ENCODE measurements at places on chromosomes 1 and 21.
A peak's percentile ranks its signal among the peaks of the same experiment; 100 is the strongest.

DNA sequence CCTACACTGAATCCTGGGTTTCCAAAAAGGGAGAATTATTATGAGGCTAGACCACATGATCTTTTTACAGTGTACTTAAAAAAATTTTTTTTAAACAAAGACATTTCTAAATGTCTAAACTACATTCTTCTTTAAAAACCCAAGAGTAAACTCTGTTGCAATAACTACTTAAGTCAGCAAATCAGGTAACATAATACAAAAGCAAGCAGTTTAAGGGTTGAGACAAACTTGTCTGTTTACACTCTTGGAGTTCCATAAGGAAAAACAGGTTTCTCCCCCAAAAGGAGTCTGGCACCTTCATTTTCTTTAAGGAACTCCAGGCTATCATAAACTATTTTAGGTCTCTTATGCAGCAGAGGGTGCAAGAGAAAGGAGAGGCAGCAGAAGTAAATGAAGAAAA, 12.5 kb upstream of the ANKRD45 start:
- DNase-seq = no peak

GRCh38 chr1:43836267-43836951, 97.2 kb upstream of the ARTN start:
- DNase-seq = no peak

- DNase-seq = no peak
Observed at GRCh38 chr1:29431138-29431537, 194.8 kb downstream of the PTPRU start.

DNA sequence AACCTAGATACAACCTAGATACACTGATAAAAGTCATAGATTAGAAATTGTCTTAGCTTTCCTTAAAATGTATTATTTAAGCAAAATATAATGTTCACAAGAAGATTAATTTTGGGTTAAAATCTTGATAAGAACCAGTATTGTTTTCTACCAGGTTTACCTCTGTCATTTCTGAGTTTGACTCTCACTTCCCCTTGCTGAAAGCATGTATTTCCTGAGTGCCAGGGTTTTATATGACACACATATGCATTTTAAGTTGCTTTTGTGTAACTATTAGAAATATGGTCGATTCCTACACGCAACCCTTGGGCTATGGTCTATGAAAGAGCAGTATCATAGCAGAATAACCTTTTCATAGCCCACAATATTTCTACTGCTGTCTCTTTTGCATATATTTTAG, 351.7 kb downstream of the ZP4 start:
- no peak for DNase-seq

- no peak for DNase-seq
Observed at GRCh38 chr1:167457936-167458584, 60.3 kb downstream of the CD247 start.

- no peak for DNase-seq
Observed at GRCh38 chr1:189212606-189213005, 1265.1 kb downstream of the BRINP3 start.

DNA sequence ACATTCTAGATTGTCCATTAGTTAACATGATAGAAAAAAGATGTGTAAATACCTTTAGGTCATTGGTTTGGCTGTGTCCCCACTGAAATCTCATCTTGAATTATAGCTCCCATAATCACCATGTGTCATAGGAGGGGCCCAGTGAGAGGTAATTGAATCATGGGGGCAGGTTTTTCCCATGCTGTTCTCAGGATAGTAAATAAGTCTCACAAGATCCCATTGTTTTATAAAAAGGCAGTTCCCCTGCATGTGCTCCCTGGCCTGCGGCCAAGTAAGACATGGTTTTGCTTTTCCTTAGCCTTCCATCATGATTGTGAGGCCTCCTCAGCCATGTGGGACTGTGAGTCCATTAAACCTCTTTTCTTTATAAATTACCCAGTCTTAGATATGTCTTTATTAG, 32.5 kb upstream of the SLC44A5 start:
- no peak for DNase-seq

DNA sequence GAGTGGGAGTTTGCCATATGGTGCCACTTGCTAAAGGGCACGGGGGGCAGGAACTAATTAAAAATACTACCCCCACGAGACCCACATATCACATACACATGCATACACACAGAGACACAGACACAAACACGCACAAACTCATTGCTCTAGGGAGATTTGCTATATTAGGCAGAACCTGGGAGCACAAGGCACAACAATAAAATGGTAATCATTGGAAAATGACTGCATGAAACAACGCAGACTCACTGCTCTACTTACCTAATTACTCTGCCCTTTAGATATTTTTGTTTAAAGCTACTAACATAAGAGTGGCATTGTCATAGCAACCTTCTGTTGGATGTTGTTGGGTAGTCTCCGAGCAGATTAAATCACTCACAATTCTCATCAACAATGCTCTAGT, 20.3 kb upstream of the RGS4 start:
- DNase-seq = no peak

DNA sequence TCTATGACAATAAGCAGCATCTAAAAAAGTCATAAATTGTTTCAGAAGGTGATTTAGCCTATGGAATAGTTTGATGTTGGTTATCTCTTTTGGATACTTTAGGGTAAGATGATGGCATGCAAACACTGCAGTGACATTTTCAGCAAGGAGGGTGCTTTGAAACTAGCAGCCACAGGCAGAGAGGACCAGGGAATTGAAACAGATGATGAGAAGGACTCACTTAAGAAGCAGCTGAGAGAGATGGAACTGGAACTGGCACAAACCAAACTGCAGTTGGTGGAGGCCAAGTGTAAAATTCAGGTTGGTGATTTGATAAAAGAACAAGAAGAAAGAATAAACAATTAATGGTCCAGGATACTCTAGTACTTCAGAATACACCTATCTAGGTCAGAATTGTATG, 11.2 kb upstream of the CACYBP start:
- DNase-seq = no peak

DNA sequence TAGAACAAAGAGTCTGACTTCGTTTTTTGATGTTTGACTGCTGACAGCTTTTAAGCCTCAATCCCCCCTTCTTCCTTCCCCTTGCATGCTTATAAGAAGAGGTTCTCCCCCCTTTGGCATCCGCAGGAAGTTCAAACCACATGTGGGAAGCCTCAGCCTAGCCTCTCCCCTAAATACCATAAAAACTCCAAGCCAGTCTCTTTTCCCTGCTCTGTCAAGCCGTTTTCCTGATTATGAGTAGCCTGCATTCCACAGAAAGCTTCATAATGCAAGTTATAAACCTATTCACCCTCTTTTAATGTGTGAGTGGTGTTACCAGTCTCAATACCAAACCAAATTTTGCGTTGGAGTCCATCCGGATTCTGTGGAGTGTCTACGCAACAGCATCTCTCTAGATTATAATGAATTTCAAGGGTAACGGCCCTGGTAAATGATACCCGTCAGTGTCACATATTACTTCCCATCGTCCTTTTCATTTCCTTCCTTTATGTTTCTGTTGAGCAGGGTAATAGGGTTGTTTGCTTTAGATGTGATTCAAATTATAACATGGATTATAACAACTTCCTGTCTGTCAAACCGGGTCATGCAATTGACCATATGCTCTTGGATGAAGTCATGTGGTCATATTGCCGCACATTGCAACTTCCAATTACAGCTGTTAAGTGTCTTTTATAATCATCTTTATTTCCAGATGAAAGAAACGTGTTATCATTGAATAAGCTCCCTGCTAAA, 717.5 kb downstream of the RWDD3 start:
- no peak for DNase-seq

- DNase-seq = no peak
Observed at GRCh38 chr1:20454004-20454403, 32.0 kb downstream of the CAMK2N1 start.

- DNase-seq = no peak
Observed at GRCh38 chr1:161726473-161727255, 5.3 kb downstream of the FCRLB start.

GRCh38 chr1:119115736-119116135, 24.7 kb downstream of the WARS2 start:
- DNase-seq = no peak

GRCh38 chr1:221032637-221033280, 153.5 kb downstream of the HLX start:
- DNase-seq = no peak

GRCh38 chr1:51693419-51694155, 76.7 kb downstream of the OSBPL9 start:
- no peak for DNase-seq

- no peak for DNase-seq
Observed at GRCh38 chr1:183572721-183573120, 17.5 kb downstream of the NCF2 start.

DNA sequence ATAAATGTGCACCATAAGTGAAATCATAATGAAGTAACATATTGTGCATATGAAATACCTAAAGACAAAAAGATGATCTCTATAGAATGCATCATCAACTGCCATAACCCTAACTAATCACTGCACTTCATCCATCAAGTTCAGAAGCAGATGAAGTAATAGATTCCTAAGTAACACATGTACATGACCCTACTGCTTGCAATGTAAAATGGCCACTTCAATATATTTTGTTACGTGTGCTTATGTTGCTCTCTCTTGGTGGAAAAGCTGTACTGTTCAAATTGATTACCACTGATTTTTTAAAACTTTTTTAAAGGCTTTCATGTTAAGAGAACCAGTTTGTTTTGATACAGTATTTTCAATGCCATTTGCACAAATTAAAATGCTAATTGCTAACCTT, 141.8 kb downstream of the TTLL7 start:
- peak; percentile 22 for DNase-seq

DNA sequence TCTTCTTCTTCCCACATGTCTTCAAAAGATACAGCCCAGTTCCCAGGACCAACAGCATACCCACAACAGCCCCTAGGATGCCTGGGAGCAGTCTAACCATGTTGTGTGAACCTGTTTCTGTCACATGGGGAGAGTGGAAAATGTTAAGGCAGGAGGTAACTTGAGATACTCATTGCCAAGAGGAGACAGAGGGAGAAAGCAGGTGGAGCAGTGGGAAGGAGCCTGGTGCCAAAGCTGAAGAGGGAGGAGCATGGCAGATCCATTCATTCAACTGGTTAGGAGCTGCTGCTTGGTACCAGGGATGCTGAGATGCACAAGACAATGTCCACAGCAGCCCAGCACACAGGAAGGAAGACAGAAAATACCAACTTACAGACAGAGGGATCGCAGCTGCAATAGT, 149.8 kb upstream of the ETV3 start:
- no peak for DNase-seq

DNA sequence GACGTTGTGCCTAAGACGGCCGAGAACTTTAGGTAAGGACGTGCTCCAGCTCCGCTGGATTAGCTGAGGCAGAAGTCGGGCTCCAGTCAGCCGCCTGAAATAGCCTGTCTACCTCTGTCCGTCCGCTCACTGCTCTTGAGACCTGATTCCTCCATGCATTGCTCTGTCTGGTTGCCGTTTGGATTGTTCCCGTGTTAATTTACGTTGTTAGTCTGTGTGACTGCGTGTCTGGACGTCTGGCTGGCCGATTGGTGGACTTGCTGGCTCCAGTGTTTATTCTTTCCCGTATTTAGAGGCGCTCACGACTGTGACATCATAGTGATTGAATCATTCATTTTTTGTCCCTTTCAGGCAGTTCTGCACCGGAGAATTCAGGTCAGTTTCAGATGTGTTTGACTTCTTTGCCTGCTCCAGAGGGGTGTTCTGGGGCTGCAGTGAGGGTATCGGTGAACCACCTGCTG, 684 bp downstream of the PPIH start:
- DNase-seq = no peak

DNA sequence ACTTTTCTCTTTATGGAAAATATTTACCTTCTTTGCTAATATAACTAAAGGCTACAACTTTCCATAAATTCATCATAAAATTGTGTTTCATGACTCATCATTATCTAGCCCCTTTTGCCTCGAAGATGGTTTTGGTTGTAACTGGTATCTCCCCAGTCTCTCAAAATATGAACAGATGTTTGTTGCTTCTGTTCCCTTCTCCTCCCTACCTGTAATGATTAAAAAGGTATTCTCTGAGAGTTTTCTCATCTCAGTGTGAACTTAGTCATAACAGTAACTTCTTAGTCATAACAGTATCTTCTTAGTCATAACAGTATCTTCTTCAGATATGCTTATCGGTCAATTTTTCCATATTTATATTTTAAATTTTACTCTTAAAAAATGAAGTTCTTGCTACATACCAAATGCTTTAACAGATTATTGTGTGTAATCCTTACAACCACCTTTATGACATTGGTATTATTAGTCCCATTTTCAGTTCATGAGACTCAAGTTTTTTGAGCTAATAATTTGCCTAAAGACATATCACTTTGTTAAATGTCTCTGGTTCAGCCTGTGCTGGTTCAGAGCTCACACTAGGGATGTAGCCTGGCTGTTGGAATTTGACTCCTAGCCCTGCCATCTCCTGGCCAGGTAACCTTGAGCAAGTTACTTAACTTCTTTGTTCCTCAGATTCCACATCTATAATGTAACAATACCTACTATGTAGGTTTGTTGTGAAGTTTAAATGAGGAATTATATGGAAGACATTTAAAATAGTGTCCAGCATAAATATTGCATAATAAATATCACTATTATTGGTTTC, 32.6 kb downstream of the ATP1B1 start:
- DNase-seq = no peak

DNA sequence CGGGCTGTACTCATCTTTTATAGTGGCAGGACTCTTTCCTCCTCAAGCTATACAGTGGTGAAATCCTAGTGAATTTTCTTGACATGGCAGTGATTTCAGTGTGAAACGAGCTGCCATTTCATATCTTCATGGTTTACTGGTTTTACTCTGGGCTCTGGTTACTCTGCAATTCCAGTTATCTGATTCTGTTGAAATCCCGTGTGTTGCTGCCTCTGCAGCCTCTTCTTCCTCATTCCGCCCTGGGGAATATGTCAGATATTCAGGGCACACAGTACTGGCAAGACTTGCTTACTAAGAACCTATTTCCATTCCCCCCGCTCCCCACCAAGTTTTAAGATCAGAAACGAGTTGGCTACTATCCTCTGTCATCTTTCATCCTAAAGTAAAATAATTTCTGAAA, 7.9 kb upstream of the OR2B11 start:
- no peak for DNase-seq

- peak; percentile 76 for DNase-seq
Observed at GRCh38 chr1:145782272-145783099, 41.4 kb downstream of the RNF115 start.

DNA sequence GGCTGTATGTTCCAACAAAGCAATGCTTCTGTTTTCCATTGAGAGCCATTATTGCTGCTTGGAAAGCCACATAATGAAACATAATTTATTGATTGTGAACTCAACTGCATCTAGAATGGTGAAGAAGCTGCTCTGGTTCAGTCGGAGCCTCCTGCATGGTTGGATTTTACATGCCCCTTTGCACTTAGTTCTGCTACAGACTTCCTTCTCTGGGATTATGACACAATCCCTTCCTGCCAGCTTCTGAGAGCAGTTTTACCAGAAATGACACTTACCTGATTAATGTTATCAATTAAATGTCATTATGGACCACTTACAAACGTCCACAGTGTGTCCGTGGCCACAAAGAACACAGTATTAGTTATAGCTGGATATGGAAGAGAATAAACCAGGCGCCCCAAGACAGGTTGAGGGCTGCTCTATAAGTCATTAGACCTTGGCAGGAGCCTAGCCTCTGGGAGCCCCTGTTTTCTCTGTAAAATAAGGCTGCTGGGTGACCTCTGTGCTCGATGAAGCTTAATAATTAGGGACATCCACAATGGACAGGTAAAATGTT, 7.0 kb upstream of the CD58 start:
- no peak for DNase-seq

GRCh38 chr1:220249522-220249921, 22.7 kb downstream of the RAB3GAP2 start:
- no peak for DNase-seq
